ENCODE measurements at places on chromosomes 5 and 9. TPM values are rescaled to one million over a fixed set of nuclear protein-coding genes. Genes with fewer than 3 reads are reported as not detected.

The ADAMTS6 gene
- total RNA-seq, result 13.5 TPM

The ENHO gene
- total RNA-seq, result not detected

The PCDHGA8 gene
- 0.03 TPM for total RNA-seq

The SEMA6A gene
- total RNA-seq, result not detected

The PPP3R2 gene
- total RNA-seq, result not detected

The SUSD3 gene
- total RNA-seq, result 0.40 TPM

The IL7R gene
- total RNA-seq, result 3.4 TPM

DNA sequence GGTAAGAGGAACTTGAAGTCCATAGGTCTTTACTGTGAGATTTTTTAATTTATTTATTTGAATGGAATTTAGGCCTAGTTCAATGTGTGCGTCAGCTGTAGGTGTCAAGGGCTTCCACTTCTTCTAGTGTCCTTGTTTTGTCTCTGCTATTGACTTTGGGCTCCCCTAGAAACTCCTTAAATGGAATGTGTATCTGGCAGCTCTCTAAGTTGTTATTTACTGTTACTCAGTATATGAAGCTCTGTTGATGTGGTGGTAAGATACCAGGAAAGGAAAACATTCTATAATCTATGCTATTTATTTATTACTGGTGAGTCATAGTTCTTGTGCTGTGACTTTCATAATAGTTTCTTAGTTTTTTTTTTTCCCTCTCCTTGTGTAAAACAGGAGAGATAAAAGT is 97.1 kb downstream of the GABRA1 start:
- DNase-seq, result no peak

- no peak for DNase-seq
These were observed 188.8 kb downstream of the CCDC192 start for GRCh38 chr5:127891942-127892341.

DNA sequence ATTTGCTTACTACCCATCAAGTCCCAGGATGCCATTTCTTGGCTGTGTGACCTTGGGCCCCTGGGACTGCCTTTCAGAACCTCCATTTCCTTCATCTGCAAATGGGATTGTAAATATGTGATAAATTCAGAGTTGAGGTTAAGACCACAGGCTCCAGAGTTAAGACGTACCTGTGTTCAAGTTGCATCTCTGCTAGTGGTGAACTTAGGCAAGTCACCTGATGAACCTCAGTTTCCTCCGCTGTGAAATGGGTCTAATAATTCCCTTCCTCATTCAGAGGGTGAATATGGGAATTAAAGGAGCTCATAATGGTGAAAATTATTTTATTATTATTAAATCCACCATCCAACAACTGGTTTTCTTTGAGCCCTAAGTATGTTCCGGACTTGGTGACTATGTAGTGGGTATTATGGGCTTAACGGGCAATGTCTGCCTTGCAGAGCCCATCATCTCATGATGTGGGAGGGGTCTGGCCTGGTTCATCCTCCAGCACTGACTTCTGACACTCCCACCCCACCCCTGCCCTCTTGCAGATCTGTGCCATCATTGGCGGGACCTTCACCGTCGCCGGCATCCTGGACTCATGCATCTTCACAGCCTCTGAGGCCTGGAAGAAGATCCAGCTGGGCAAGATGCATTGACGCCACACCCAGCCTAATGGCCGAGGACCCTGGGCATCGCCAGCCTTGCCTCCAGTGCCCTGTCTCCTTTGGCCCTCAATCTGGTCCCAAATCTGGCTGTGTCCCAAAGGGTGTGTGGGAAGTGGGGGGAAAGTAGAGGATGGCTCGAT is 8.9 kb upstream of the RPL26L1 start:
- no peak for DNase-seq

DNA sequence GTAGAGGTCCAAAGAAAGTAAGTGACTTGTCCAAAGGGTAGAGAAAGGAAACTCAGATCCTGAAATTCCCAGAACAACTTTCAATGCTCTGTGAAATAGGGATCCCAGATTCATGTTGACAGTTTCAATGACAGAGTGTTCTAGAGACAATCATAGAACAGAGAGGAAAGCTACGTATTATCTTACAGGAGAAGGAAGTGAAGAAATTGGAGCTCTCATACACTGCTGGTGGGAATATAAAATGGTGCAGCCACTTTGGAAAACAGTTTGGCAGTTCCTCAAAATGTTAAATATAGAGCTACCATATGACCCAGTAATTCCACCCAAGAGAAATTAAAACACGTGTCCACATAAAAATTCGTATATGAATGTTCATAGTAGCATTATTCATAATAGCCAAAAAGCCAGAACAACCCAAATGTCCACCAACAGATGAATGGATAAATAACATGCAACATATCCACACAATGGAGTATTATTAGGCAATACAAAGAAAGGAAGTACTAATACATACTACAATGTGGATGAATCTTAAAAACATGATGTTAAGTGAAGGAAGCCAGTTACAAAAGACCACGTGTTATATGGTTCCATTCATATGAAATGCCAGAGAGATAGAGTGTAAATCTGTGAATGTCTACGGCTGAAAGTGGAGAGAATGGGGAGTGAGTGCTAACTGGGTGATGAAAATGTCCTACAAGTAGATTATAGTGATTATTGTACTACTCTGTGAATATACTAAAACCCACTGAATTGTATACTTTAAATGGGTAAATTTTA is 197.1 kb downstream of the NTRK2 start:
- no peak for DNase-seq

DNA sequence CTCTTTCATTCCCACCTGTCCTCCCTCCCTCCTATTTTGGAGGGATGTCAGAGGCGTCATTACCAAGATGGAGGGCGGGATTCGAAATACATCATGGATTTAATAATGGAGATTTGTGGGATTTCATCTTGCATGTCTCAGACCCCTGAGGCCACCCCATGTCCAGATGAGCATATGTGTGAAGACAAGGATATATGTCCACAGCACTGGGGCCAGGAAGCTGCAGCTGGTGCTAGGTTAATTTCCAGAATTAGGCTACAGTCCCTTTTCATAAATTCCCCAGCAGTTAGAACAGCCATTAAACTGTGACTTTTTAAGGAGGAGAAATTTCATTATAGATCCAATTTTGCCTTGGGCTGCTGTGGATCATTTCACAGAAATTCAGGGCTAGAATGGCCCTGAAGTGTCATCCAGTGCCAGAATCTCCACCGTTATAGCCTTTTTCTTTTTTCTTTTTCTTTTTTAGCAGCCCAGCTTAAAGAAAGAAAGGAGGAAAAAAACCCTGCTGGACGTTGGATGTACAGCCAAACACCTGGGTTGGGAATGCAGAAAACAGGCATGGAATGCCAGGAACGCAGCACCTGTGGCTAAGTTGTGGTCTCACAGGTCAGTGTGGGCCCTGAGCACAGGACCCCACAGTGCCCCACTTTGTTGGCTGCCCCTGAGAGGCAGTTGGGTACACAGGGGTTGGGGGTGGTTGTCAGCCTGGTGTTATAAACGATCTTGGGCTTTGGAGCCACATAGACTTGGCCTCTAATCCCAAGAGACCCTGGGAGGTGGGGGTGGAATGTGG is 50.2 kb upstream of the CXCL14 start:
- DNase-seq, result no peak

DNA sequence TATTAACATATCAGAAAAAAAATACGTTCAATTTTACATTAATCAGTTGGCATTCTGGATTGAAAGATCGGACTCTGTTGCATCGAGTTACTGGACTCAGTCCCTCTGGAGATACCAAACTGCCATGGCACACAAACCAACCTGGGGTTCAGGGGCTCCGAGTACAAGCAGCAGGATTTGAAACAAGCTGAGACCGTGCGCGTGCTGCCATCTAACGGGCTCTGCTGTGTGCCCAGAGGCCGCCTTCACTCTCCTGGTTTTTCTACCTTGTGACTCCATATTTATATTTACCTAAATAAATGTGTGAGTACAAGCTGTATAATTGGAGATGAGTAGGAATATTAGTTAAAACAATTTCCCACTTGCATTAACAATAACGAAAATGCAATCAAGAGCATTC is 48.2 kb downstream of the ANXA1 start:
- DNase-seq, result peak; percentile 33

GRCh38 chr9:23447944-23448343 is 378.1 kb downstream of the ELAVL2 start:
- no peak for DNase-seq

GRCh38 chr9:5841771-5842573 is 9.1 kb upstream of the ERMP1 start:
- DNase-seq, result no peak

GRCh38 chr9:81844131-81844567 is 84.1 kb upstream of the SPATA31D4 start:
- DNase-seq, result no peak

DNA sequence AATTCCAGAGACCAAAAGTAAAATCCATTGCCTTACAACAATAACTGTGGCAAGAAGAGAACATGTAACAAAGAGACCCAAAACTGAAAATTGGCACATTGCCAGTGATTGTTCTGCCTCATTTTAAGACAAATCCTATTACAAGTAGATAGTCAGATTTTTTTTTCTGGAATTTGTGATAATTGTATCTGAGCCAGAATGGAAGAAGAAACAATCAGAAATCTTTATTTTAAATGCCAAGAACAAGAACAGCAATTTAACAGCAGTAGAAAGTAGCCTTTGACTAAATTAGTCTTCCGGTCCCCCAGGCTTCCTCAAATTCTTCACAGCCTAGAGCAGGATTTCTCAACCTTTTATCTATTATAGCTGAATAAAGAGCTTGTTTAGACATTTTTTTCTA is 106.7 kb upstream of the PTPN3 start:
- no peak for DNase-seq

DNA sequence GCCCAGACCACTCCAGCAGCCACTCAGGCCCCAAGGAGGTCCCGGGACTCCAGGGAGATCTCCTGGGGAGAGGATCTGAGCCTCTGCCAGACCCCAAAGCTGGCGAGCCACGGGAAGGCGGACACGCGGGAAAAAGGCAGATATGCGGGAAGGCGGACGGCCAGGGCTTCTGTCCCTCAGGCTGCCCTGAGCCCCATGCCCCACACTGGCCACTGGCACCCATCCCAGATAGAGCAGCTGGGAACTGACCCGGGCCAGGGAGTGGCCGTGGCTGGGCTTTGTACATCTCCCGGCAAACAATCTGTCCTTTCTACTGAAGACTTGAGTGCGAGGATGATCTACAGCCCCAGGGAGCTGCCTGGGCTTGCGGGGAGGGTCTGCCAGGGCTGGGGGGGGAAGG is 21.1 kb upstream of the NOTCH1 start:
- DNase-seq, result no peak

GRCh38 chr9:83424831-83425230 is 113.4 kb downstream of the FRMD3 start:
- DNase-seq, result no peak

DNA sequence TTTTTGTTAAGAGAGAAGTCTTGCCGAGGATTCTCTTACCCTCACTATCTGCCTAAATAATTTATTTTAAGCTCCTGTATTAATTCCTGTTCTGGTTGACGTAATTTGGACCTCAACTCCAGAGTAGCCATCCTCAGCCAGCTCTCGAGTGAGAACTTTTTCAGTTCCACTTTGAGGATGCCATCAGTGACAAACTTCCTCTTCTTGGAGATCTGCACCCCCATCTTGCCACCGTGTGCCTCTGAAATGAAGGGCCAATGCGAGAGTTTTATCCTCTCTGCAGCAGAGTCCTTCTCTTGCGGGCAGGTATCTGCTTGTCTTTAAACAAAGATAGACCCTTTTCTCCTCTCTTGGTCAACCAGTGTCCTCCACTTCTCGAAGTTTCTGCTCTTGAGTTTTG is 19.5 kb upstream of the TMEM174 start:
- no peak for DNase-seq

- DNase-seq, result no peak
These were observed 60.1 kb downstream of the MAT2B start for GRCh38 chr5:163565492-163565891.

- peak; percentile 70 for DNase-seq
These were observed 123.7 kb upstream of the NFIB start for GRCh38 chr9:14437354-14438231.

DNA sequence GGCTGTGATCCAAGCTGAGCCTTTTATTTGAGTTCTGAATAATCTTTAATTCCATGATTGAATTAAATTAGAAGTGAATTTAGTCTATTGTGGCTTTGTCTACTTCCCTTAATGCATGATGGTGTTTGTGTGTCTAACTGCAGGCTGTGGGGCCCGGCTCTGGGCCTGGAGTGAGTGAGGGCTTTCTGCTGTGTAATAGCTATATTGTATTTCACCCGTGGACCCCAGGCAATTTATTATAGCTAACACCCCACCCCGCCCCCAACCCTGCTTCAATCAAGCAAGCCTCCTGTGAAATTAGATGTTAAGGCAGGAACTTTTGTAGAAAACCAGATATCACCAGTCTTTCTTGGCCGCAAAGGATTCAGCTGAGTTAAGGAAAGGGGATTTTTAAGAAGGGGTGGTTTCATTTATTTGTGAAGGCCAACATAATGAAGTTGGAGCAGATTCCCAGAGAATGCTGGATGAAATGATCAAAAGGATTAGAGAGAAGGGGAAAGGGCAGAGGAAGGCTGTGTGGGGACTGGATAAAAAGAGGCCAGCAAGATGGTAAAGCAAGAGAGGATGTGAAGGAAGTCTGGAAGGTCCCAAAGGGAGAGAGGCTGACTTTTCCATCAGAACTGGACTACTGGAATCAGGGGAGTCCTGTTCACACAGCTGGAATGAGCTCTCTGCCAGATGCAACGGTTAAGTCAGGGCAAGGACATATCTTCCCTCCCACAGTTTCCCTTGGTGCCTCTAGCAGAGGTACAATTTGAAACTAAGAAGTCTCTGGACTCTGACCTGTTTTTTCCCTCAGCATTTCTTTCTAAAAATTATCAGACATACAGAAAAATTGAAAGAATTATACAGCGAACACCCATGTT is 125.3 kb upstream of the SAP30L start:
- no peak for DNase-seq

Measured in MG63 (cell line).